ENCODE measurements at places on chromosomes 16 and 17.

- no peak for DNase-seq
Measured at GRCh38 chr16:47774661-47775060, 313.5 kb downstream of the PHKB start.

- no peak for DNase-seq
Measured at GRCh38 chr17:80737106-80738019, 192.7 kb downstream of the RPTOR start.

DNA sequence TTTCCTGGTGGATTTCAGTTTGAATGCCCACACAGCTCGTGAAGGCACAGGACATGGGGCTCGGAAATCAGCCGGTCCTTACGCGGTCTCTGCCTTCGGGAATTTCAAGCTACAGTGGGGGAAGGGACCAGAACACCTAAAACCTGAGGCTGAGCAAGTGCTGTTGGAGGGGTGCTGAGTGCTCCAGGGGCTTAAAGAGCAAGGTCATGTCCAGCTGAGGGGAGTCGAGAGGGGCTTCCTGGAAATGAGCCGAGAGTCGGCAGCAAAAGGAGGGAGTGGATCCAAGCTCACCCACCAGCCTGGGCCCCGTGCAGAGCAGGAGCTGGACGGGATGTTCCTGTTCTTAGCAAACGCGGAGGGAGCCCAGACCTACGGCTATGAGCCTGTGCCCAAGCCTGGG lies 73.2 kb upstream of the RPL38 start:
- no peak for DNase-seq

DNA sequence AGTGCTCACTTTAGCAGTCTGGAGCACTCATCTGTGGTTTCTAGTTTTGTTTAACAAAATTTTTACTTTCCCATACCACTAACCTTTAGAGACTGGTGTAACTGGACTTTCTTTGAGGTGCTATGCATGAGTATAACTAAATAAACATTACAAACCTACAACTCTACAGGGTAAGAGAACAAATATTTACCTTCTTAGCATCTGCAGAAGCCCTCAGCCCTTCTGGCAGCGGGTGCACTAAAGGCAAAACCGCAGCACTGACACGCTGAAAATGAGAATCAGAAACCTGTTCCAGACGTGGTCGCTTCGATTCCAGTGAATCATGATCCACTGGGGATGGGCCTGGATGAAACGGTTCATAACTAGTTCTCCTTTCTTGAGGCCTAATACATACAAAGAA lies 43.7 kb downstream of the NCOR1 start:
- no peak for DNase-seq

DNA sequence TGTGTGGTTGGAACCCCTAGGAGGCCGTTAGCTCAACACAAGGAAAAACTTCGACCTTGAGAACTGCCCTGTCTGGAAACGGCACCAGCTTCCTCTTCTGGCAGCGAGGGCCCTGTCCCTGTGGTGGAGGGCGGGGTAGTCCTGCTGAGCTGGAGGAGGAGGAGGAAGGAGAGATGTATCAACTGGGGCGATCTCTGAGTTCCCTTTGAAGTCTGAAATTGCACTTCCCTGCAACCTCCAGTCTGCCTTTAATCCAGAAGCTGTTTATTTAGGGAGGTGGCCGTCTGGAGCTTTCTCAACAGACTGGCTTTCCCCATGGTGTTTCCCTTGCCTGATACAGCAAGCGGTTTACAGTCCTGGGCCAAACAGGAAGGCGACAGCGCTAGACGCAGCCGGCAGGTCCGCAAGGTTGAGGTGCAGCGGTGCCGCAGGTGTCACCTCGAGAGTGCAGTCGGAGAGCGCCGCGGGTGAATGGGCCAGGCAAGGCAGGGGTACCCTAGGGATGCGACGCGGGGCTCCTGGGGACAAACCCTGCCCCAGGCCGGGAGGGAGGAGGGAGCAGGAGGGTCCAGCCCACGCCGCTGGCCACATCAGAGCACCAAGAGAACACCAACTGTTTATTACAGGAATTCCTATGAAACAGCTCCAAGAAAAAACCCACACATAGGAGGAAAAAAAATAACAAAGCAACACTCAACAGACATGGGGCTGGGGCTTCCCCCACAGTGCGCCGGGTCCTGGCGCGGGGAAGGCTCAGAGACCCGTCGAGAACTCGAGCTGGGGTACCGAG lies 11.4 kb upstream of the MRPS23 start:
- DNase-seq = no peak

All from stimulated activated CD8-positive, alpha-beta memory T cell treated with anti-CD3 and anti-CD28 coated beads, Interleukin-4, amount 100 ng/mL, for 24 hours (primary cell).